ENCODE measurements at places on chromosomes 16 and 17.

DNA sequence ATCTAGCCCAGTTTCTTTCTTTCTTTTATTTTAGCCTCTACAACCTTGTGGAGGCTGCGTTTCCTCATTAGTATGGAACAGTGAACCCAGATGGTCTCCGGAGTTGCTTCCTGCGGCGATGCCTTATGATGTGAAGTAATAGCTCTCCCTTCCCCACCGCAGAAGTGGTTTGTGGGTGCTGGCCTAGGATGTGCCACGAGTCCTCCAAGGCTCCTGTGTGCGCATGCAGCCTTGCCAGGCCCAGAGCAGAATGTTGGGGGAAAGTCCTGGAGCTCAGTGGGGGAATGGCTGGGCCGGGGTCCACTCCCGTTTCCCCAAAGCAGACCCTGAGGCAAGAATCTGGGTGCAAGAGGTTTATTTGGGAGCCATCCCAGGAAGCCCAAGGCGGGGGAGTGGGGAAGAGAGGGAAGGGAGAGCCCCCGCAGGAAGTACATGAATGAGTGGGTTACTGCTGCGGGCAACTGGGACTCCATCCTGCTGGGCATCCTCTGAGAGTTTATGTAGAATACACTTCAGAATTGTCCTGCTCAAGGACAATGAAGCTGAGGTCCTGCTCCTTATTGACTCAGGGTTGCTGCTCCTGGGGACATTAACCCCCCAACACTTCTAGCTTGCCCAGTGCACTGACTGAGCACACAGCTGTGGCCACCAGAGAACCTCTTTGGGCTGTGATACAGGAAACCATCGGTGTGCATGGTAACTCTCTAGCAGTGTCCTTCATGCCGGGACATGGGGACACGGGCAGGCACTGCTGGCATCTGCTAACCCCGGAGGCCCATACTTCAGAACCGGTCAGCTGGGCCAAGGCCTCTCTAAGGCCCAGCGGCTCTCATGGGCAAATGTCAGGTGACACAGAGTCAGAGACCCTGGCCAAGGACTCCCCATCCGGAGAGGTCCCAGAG lies 3.7 kb upstream of the HCRT start:
- no peaks in the 10 kb centered on the region for H3K27me3 ChIP-seq
- H3K27ac ChIP-seq, result no peak overlapping the region
- H3K36me3 ChIP-seq, result no peaks in the 10 kb centered on the region
- no peaks in the 10 kb centered on the region for H3K4me1 ChIP-seq
- DNase-seq, result no peak

DNA sequence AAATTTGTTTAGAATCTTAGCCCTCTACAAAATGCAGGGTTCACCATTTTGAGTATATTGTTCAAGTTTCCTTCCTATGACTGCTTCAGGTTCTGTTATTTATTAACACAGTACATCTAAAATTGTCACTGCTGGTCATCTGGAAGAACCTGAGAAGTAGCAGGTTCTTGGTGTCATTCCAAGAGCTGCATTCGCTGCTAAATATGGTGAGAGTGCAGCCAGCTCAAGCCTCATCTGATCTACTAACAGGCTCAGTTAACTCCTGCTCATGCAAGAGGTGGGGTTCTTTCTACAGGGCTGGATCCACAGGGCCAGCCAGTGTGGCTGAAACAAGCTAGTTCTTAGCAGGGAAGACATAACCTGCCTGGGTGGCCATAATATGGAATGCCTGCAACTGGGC lies 1946.1 kb downstream of the TP53TG3F start:
- H3K27me3 ChIP-seq, result no peaks in the 10 kb centered on the region
- H3K4me3 ChIP-seq, result no peak overlapping the region
- DNase-seq, result no peak
- no peaks in the 10 kb centered on the region for H3K4me1 ChIP-seq
- H3K36me3 ChIP-seq, result no peaks in the 10 kb centered on the region
- no peak overlapping the region for H3K27ac ChIP-seq

GRCh38 chr17:76935331-76935730 lies 67.1 kb downstream of the MGAT5B start:
- H3K27me3 ChIP-seq, result no peaks in the 10 kb centered on the region
- H3K4me1 ChIP-seq, result peaks cover 2% of the 10 kb centered on the region
- no peak overlapping the region for H3K4me3 ChIP-seq
- no peak for DNase-seq

DNA sequence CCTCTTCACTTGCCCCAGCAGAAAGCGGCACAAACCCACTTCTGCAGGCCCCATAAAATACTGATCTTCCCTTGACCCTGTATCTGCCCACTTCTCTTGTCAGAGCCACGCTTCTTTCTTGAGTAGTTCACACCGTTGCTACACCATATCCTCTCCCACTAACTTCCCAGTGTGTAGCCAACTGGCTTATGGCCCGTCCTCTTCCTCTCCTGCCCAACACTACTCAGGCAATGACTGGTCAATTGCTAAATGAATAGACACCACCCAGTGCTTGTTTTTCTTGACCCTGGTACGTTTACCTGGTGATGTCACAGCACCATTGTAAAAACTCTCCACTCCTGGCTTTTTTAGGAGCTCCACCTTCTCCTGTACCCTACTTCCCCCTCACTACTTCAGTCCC lies 86.9 kb downstream of the NDEL1 start:
- DNase-seq, result no peak
- no peak overlapping the region for H3K27ac ChIP-seq
- H3K36me3 ChIP-seq, result peaks cover 40% of the 10 kb centered on the region
- no peak overlapping the region for H3K4me3 ChIP-seq

GRCh38 chr16:52597772-52598483 lies 51.0 kb upstream of the TOX3 start:
- H3K4me3 ChIP-seq, result no peak overlapping the region
- no peak overlapping the region for H3K27ac ChIP-seq
- H3K4me1 ChIP-seq, result no peaks in the 10 kb centered on the region
- DNase-seq, result no peak
- no peaks in the 10 kb centered on the region for H3K27me3 ChIP-seq

GRCh38 chr17:38885728-38886642 lies 16.1 kb downstream of the LASP1 start:
- no peak overlapping the region for H3K4me3 ChIP-seq
- no peaks in the 10 kb centered on the region for H3K27me3 ChIP-seq

GRCh38 chr17:82603981-82604448 lies 44.2 kb downstream of the WDR45B start:
- no peak for DNase-seq
- H3K27ac ChIP-seq, result no peak overlapping the region
- no peaks in the 10 kb centered on the region for H3K27me3 ChIP-seq
- H3K4me1 ChIP-seq, result no peaks in the 10 kb centered on the region
- peaks cover 83% of the 10 kb centered on the region for H3K36me3 ChIP-seq

GRCh38 chr16:57688487-57688986 lies 6.1 kb upstream of the DRC7 start:
- H3K36me3 ChIP-seq, result no peaks in the 10 kb centered on the region
- no peak overlapping the region for H3K4me3 ChIP-seq
- DNase-seq, result no peak
- H3K27ac ChIP-seq, result no peak overlapping the region
- no peaks in the 10 kb centered on the region for H3K27me3 ChIP-seq
- H3K4me1 ChIP-seq, result no peaks in the 10 kb centered on the region

DNA sequence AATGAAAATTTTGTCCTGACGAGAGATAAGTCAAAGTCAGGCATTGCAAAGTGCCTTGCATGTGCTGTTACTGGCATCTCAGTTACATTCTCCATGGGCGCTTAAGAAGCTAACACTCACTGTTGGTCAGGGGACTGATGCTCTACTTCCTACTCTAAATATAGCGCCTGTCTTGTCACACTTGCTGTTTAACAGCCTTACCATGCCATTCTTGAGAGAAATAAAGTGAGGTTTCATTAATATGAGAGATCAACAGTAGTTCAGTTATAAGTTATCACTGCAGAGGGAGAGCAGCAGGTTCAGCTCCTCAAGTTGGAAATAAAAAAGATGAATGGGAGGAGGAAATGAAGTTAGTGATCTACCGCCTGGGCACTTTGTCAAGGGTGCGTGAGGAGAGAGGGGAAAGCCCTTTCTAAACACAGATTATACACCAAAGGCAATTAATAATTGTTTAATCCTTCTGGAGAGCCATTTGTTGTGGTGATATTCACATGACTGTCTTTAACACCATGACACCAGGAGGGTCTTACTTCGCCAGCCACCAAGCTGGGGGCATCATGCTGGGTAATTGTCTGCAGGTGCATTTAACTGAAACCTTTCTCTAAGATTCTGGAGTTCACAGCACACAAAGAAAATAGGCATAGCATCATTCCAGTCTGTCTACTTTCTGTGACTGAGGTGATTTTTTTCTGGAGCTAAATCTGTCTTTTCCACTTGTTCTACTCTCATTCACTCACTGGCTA lies 568.7 kb upstream of the HSBP1 start:
- no peaks in the 10 kb centered on the region for H3K36me3 ChIP-seq
- no peaks in the 10 kb centered on the region for H3K4me1 ChIP-seq
- no peak for DNase-seq
- H3K4me3 ChIP-seq, result no peak overlapping the region

GRCh38 chr17:75835654-75835987 lies 8.6 kb downstream of the UNC13D start:
- H3K36me3 ChIP-seq, result no peaks in the 10 kb centered on the region
- DNase-seq, result no peak
- H3K4me1 ChIP-seq, result peaks cover 10% of the 10 kb centered on the region
- no peaks in the 10 kb centered on the region for H3K27me3 ChIP-seq
- no peak overlapping the region for H3K27ac ChIP-seq

DNA sequence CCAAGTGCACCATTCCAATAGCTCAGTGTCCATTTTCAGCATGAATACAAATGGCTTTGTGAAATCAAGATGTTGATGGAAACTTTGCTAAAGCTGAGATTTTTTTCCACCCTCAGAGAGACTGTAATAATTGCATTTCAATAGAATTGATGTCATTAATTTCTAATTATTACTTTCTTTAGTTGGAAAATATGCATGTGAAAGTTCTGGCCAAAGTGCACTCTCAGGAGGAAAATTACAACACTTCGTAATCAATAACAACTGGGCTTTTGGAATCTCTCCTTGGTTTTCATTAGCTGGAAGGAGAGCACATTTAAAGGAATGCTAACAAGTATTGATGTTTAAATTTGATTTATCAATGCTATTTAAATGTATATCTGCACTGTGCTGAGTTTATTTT lies 529.5 kb upstream of the CDH8 start:
- no peak overlapping the region for H3K27ac ChIP-seq
- no peak for DNase-seq
- H3K27me3 ChIP-seq, result no peaks in the 10 kb centered on the region

DNA sequence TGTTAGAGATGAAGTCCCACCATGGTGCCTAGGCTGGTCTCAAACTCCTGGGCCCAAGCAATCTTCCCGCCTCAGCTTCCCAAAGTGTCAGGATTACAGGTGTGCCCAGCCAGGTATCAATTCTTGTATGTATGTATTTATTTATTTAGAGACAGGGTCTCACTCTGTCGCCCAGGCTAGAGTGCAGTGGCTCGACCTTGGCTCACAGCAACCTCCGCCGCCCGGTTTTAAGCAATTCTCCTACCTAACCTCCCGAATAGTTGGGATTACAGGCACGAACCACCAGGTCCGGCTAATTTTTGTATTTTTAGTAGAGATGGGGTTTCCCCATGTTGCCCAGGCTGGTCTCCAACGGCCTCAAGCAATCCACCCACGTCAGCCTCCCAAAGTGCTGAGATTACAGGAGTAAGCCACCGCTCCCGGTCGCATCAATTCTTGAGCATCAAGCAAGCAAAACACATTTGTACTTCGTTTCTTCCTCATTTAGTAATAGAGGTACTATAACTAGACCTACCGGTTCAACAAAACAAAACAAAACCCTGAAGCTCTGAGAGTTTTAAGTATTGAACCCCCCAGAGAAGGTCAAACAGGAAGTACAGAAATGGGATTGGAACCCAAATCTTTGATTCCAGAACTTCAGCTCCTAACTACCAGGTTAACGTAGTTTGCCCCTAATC lies 1.0 kb upstream of the ZNF500 start:
- H3K4me3 ChIP-seq, result peak overlapping the region; percentile 48
- H3K4me1 ChIP-seq, result peaks cover 7% of the 10 kb centered on the region

DNA sequence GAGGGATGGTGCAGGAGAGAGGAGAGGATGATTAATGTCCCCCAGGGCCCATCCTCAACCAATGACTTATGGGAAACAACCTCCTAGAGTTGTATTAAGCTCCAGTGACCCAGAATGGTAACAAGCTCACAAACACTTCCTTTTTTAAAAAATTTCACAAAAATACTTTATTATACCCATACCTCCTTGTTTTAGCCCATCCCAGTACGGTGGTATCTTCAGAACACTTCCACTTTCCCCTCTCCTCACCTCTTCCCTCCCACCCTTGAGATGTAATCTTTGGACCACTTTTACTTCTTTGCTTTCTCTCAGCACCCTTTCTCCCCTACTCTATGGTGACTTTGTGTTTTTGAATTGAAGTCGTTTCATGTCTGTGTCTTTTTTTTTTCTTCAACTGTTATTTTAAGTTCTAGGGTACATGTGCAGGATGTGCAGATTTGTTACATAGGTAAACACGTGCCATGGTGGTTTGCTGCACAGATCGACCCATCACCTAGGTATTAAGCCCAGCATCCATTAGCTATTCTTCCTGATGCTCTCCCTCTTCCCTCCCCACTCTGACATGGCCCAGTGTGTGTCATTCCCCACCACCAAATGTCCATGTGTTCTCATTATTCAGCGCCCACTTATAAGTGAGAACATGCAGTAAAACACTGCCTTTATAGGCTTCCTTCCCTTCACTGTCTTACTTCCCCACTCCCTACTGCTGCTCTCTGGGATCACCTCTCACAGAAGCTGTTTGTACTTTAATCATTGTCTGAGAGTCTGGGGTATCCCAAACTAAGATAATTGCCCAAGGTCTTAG lies 124.5 kb downstream of the PRKCB start:
- no peak overlapping the region for H3K27ac ChIP-seq
- H3K36me3 ChIP-seq, result no peaks in the 10 kb centered on the region
- H3K27me3 ChIP-seq, result no peaks in the 10 kb centered on the region
- H3K4me3 ChIP-seq, result no peak overlapping the region
- DNase-seq, result no peak

DNA sequence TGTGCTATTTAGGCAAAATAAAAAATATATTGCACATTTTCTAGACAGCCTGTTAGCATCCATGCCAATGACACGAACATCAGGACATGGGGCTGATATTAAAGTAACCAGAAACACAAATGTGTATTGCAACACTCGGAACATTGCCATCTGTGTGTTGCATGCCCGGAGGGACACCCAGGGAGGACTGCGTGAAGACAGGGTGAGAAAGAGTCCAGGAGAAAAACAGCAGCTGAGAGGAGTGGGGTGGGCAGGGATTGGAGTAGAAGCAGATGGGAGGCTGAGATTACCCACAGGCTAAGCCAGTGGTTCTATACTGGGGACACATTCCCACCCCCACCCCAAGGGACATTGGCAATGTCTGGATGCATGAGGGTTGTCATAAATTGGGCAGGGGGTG lies 114.8 kb downstream of the GRIN2A start:
- no peaks in the 10 kb centered on the region for H3K36me3 ChIP-seq
- no peak overlapping the region for H3K27ac ChIP-seq
- peaks cover 10% of the 10 kb centered on the region for H3K27me3 ChIP-seq
- H3K4me3 ChIP-seq, result no peak overlapping the region
- DNase-seq, result no peak

- no peak for DNase-seq
- H3K36me3 ChIP-seq, result peaks cover 32% of the 10 kb centered on the region
Measured at GRCh38 chr17:44216694-44217093, 2.8 kb downstream of the UBTF start.

GRCh38 chr16:12271006-12271405 lies 294.5 kb downstream of the SNX29 start:
- H3K4me3 ChIP-seq, result no peak overlapping the region
- no peaks in the 10 kb centered on the region for H3K4me1 ChIP-seq
- DNase-seq, result no peak
- no peaks in the 10 kb centered on the region for H3K27me3 ChIP-seq
- no peak overlapping the region for H3K27ac ChIP-seq
- H3K36me3 ChIP-seq, result no peaks in the 10 kb centered on the region
